PC-3 (cell line): ENCODE measurements at places on chromosomes 6 and 20. TPM values are rescaled to one million over a fixed set of nuclear protein-coding genes. Genes with fewer than 3 reads are reported as not detected.

Gene CEP85L
- 3.9 and 7.8 TPM in 2 replicates for total RNA-seq

Gene LST1
- total RNA-seq = not detected in 2 replicates

Gene DEFB113
- not detected in 2 replicates for total RNA-seq

Gene MTCH1
- 253 and 264 TPM in 2 replicates for total RNA-seq

Gene EFCAB8
- total RNA-seq = not detected in 2 replicates

Gene UNC93A
- total RNA-seq = not detected in 2 replicates

Gene MROH8
- 0.58 and 0.98 TPM in 2 replicates for total RNA-seq

Gene TUBB2B
- total RNA-seq = 5.1 and 6.5 TPM in 2 replicates

Gene GPR63
- 0.07 and 0.17 TPM in 2 replicates for total RNA-seq

Gene CYP39A1
- 0.66 and 1.2 TPM in 2 replicates for total RNA-seq

Gene MCCD1
- not detected in 2 replicates for total RNA-seq

GRCh38 chr20:48823960-48824498 lies 3.8 kb downstream of the PREX1 start:
- peak; percentile 93 for DNase-seq

- DNase-seq = no peak
Observed at GRCh38 chr6:13278164-13278563, 50.2 kb downstream of the TBC1D7 start.

GRCh38 chr6:137486416-137486815 lies 7.8 kb downstream of the OLIG3 start:
- DNase-seq = no peak

GRCh38 chr6:2209226-2209809 lies 36.1 kb downstream of the GMDS start:
- DNase-seq = peak; percentile 88

GRCh38 chr6:106216527-106216926 lies 109.0 kb downstream of the ATG5 start:
- DNase-seq = no peak

DNA sequence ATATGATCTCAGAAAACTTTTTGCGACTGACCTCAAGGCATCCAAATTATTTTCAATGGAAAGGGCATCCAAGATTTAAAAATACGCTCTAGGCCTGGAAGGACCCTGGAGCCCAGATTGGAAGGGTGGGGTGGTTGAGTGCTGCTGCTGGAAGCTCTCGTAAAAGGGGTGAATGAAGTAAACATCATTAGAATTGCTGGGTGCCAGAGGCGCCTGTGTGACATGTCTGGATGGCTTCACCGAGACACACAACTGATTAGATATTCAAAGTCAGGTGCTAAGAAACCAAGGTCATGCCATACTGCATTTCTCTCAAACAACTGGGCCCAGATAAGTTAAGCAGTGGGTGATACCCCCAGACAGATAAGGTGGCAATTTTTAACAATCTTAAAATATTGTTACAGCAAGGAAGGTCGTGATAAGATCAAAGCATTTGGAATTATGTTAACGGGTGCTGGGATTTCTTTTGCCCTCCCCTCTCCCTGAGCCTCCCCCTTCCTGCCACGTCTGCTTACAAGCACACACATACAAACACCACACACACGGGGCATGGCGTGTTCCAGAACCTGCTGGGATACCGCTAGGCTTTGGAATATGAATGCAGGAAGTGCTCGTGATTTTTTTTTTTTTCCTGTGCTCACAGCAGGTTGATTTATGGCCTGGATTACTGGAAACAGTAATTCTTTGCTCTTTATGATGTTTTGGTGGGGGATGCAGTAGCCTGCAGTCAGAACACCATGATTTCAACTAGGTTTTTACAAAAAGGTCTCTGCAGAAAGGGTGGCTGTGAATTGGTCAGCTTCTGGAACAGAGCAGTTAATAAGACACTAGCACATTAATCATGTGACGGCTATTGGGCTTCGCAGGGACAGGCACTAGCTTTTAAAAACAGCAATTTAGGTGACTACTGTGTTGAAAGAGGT lies 551.2 kb downstream of the QKI start:
- no peak for DNase-seq

DNA sequence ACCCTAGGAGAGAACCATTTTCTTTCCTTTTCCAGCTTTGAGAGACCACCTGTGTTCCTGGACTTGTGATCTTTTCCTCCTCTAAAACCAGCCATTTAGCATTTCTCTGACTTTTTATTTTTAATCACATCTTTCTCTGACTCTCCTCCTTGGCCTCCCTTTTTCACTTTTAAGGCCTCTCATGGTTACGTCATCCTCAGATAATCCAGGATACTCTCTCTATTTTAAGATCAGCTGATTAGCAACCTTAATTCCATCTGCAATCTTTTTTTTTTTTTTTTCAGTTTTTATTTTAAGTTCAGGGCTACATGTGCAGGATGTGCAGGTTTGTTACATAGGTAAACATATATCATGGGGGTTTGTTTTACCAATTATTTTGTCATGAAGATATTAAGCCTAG lies 54.0 kb downstream of the RFPL4B start:
- DNase-seq = no peak

- DNase-seq = no peak
Observed at GRCh38 chr6:86756640-86757229, 180.6 kb upstream of the HTR1E start.

- no peak for DNase-seq
Observed at GRCh38 chr20:45291526-45291925, 15.1 kb upstream of the RBPJL start.

- no peak for DNase-seq
Observed at GRCh38 chr6:134984821-134985220, 34.9 kb upstream of the ALDH8A1 start.

DNA sequence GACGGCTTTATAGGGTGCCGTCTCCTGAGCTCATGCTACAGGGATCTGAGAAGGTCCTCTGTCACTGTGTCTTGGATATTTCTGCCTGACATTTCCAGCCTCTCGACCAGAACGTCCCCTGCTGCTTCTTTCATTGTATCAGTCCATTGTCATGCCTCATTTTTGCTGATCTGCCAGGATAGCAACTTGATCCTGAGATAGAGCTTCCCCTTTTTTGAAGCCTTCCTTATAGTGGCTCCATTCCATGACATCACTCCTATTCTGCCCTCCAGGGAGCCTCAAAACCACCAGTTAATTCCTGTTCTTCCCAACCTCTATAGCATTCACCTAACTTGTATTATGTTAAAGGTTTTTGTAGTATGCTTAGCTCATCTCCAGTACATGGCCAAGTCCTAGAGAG lies 431.8 kb upstream of the NOX3 start:
- no peak for DNase-seq

DNA sequence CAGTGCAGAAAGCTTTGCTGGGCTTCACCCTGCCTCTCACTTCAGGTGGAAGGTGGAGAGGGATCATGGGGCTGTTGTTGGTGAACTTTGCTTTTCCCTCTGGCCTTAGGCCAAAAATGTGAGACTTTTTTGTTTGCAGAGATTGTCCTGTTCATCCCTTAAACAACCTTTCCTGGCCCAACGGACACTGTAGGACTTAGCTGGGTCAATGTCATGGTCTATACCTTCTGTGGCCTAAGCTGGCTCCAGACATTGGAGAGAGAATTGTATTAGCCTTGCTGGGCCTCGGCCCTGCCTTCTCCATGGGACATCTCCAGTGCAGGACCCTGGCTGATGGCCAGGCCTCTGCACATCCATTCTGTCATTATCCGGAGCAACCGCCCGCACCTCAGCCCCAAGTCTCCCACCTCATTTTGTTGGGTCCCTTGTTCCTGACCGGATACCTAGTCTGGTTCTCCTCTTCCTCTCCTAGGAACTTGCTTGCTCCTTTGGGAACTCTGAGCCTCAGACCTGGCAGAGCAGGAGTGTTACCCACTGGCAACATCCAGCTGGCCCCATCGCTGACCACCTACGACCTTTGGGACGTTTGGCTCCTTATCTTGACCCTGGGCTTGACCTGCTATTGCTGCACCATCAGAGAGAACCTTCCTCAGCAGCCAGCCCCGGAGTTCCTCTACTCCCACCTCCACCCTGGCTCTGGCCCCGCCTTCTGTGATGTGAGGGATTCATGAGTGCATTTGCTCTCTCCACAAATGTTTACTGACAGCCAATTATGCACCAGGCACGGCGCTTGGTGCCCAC lies 128.2 kb downstream of the BANF2 start:
- no peak for DNase-seq

DNA sequence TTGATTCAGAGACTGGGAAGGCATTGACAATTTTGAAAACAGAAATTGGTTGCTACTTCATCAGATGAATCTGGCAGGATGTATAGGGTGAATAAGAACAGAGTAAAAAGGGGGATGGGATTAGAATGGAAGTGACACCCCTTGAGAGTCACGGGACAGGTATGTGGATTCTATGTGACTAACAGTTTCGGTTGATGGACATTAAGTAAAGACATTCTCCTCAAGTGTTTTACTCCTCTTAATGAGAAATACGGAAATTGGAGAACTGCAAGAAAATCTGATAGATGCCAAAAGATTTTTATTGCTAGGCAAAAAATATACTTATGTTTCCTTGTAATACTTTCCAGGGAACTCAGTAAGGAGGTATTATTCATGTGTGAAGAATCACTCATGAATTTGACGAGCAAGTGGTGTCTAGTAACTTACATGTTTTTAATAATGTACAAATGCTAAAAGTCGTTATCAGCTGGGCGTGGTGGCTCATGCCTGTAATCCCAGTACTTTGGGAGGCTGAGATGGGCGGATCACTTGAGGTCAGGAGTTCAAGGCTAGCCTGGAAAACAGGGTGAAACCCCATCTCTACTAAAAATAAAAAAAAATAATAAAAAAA lies 135.8 kb downstream of the KIF16B start:
- peak; percentile 82 for DNase-seq

GRCh38 chr6:160950507-160950906 lies 41.1 kb upstream of the MAP3K4 start:
- DNase-seq = peak; percentile 50

DNA sequence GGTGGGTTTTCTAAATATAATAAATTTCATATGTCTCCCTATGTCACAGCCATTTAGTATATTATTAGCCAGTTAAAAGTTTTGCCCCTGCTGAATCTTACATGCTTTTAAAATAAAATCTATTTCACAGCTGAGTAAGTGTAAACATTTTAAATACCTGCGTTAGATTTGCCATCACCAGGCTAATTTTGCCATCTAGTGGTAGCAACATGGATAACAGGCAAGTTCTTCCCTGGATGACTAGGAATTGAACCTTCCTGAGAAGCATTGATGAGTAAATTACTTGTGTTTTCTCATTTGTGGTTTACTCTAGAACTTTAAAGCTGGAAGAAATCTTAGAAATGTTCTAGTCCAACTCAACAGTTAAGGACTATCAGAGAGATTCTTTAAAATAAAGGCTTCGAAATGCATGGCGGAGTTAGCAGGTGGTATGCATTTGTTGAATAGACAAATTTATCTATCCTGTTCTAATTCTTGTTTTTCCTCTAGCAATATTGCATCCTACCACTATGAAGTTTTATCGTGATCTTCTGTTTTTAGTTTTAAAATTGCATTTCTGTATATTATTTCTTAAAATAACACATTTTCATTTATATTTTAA lies 2.6 kb downstream of the PRSS35 start:
- peak; percentile 85 for DNase-seq

DNA sequence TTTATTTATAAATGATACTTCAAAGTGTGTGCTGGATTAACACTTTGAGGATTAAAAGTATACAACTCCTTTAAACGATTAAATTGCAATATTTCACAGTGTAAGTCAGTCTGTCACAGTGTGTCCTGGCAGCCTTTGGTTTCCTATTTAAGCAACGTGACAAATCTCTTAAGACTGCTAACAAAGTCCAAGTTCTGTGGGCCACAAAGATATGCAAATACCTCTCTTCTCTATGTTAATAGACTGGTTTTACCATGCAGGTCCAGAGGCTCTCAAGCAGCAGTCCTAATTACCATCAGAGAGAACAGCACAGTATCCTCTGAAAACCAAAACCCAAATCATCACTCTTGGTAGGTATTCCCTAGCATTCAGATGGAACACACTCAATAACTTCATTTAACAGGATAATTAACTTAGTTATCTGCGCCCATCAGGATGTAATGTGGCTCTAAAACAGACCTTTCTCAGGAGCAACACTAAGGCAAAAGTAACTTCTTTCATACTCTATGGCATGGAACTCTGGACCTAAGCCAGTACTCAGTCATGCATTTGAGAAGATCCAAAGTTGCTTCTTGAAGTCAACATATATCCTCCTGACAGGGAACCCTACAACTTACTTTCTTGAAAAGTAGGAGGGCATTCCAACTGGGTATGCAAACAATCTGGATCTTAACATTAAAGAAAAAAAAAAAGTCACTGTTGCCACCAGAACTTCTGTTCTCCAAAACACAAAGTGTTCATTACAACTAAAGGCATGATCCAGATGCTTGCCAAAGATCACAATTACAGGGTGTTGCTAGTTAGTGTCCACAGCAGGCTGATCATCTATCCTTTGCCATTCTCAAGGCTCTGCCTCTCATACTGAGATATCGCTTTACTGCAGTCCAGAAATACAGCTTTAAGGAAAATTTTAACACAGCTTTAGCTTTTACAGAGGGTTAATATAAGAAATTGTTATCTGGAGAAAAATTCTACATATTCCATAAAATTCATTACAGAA lies 53.2 kb downstream of the MAN1A1 start:
- DNase-seq = no peak

GRCh38 chr20:5737966-5738365 lies 12.2 kb upstream of the SHLD1 start:
- no peak for DNase-seq

GRCh38 chr6:156807028-156807427 lies 29.9 kb downstream of the ARID1B start:
- DNase-seq = no peak

DNA sequence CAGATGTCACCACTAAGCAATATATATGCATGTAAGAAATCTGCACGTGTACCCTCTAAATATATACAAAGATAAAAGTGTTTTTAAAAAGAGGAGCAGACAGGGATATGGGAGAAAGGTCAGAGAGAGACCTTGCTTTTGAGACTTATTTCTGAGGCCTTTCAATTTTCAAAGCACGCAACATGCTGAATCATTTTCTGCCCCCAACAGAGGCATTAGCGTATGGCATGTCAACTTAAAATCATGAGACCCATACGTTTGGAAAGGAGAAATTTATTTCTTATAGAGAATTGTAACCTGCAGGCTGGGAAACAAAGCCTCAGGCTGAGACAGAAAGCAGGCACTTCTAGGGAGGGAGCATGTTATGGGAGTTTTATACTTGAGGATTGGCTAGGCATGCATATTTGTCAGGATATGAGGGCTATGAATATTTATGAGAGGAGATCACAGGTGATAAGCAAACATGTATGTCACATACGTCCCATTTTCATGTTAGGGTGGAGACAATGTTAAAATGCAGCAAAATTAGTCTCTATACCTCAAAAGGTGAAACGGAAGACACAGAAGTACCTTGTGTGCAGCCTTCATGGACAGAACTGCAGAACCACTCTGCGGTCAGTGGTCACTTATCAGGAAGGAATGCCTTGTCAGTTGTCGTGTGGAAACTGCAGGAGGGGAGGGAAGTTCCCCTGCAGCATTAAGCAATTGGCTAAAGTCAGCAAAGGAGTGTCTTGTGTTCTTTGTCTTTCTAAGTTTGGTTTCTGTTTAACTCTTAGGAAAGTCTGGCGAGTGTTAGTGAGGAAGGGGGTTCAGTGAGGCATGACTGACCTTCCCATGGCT lies 6.3 kb upstream of the GABRR2 start:
- no peak for DNase-seq

- peak; percentile 22 for DNase-seq
Observed at GRCh38 chr6:4133941-4134838, 1.2 kb downstream of the ECI2 start.

- no peak for DNase-seq
Observed at GRCh38 chr20:50728486-50728980, 2.8 kb upstream of the PARD6B start.
